ENCODE measurements at places on chromosomes 7 and 10.

DNA sequence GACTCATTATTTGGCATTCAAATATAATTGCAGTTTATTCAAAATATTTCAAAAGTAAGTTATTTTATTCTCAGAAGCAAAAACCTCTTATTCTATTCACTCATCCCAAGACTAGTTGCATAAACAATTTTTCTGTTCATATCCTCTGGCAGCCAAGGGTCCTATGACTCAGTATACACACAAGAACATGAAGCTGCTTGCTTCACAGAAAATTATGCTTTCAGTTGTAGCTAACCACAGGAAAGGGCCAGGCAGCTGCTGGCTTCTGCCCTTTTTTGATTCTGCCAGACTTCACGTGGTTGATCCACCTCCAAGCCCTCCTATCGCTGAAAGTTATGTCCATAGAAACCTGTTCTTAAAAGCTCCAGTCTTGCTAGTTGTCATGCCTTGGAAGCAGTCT, 108.8 kb downstream of the ABCA13 start:
- DNase-seq, result no peak

DNA sequence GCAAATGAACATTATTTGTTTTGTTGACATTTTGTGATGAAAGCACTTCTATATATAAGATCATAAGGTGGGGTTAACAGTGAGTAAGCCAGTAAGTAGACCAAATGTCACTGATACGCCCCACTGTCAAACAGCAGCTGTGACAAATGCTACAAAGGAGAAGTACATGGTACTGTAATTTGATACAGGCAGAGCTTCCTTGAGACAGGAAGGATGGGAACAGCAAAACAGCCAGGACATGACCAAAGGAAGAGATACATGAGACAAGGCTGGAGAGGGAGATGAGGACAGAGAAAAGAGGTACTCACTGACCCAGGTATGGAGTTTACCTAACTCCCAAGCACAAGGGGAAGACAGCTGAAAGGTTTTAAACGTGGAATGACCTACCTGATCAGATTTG, 127.0 kb downstream of the SRPK2 start:
- DNase-seq, result no peak

- no peak for DNase-seq
These were observed 49.8 kb downstream of the STK31 start for GRCh38 chr7:23759671-23760391.

DNA sequence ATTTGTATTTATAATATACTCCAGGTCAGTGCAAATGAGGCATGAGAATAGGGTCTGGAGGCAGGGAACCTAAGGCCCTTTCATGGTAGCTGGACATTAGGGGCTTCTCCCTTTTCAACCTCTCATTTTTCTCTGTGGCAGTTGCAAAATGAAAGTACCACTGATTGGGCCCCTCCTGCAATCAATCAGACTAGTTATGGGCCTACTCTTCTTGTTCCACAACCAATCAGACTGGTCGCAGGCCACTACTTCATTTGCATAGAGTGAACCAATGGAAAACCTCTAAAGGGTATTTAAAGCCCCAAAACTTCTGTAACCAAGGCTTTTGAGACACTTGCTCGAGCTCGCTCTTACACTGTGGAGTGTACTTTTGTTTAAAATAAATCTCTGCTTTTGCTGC, 10.0 kb upstream of the PRPS1L1 start:
- DNase-seq, result no peak

DNA sequence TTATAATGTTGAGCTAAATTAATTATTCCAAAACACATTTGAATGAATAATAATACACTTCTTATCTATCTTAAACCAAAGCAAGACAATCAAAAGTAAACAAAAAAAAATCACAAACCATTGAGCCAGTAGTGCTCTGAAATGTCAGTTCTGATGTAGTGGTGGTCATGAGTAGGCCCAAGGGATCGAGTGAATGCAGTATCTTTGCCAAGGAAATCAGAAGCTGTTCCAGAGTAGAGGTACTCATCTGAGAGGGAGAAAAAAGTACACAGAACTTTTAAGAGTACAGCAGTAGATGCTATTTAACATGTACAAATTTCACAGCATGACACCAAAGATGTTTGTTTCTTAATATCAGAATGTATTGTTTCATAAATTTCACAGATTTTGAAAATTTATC, 121.5 kb downstream of the SEMA3D start:
- DNase-seq, result no peak

DNA sequence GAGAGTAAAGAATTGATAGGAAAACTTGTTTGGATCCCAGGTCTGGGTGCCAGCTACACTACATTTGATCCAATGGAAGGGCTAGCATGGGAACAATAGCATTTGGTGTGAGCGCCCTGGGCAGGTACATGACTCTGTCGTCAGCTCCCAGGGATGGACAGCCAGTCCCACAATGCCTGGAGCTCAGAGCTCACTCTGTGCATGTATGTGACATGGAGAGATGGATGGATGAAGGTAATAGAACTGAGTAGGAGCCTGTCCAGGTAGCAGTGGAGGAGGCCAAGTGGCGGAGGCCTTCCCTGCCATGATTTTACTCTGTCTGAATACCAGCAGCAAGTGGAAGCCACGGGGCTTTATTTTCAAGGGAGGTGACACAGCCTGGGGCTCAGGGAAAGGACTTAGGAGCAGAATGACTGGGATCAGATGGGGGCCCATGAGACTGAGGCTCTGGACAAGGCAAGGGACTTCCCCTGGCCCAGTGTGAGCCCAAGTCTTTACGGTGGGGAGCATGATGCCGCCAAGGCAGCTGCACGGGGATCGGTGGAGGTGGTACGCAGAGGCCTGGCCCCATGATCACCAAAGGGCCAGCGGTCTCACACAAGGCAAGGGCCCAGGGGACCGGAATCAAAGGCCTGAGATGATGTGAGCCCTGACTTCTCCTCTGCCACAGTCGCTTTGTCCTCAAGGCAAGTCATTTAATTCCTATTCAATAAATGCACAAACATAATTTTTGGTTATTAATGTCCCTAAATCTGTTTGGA, 5.9 kb downstream of the PTPRE start:
- no peak for DNase-seq

DNA sequence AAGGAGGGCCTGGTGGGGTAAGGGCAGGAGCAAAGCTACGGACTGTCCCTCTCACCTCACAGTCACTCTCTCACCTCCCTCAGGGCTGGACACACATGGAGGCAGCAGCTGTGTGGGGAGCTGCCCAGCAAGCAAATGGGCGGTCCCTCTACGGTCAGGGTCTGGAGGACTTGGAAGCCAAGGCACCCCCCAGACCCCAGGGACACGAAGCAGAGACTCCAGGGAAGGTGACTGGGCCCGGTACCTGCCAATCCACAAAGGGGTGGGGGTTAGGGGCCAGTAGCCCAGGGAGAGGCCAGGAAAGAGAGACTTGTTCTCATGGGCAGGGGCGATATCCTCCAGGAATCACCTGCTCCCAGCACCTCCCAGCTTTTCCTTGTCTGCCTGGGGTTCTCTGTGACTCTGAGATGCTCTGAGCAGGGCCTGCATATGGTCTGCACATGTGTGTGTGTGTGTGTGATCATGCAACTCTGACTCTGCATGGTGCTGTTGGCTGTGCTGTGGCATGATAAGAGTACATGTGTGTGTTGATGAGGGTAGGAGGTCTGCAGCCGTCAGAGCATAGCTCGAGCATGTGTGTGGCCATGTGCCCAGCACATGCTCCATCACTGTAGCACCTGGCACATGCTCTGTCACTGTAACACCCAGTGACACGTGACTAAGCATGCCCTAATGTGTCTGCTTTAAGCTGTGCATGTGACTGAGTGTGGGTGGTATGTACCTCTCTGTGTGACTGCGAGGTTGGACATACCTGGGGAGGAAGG, 4.6 kb upstream of the LDB3 start:
- no peak for DNase-seq

DNA sequence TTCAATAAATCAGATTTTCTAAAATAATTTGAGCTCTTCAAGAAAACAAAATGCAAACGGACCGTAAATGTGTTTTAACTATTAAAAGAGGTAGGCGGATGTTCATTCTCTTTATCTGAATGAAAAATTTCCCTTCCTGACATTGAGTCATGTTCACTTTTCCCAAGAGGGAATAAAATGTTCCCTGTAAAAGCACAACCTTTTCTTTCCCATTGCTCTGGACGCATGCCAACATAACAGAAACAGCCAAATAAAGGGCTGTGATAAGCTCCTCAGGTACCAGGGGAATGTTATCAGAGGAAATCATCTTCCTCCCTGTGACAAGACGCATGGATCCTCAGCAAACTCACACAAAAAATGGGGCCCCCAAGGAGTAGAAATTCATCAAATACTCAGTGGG, 251.8 kb downstream of the MTERF1 start:
- DNase-seq, result no peak

- DNase-seq, result no peak
These were observed 3.2 kb downstream of the FRMD4A start for GRCh38 chr10:14327527-14327926.

GRCh38 chr10:8455181-8455580, 400.7 kb downstream of the GATA3 start:
- no peak for DNase-seq

DNA sequence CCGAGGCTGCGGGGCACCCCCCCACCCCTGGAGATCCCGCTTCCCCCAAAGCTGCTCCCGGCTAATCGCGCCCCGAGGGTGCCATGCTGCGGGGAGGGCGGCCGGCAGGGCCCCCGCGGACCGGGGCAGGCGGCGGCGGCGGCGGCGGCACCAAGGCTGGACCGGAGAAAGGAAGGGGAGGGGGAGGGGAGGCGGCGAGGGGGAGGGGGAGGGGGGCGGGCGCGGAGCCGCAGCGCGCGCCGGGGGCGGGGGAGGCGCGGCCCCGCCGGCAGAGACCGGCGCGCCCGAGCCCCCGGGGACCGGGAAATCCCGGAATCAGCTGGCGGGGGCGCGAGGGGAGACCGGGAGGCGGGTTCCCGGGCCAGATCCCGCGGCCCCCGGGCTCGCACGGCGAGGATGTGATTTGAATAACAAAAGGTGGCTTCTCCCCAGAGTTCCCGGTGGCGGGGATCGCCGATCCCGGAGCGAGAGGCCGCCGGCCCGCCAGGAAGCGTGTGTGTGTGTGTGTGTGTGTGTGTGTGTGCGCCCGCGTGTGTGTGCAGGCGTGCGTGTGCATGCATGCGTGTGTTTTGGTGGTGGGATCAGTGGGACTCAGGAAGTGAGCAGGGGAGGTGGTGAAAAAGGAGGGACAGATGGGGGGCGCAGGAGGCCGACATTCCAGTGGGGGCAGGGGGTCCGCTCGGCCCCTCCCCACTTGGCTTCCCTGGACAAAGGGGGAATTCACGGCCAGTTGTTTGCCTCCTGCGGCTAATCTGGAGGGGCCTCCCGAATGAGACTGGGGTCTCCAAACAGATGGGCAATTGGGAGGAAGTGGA, 99.5 kb downstream of the HIP1 start:
- DNase-seq, result no peak

DNA sequence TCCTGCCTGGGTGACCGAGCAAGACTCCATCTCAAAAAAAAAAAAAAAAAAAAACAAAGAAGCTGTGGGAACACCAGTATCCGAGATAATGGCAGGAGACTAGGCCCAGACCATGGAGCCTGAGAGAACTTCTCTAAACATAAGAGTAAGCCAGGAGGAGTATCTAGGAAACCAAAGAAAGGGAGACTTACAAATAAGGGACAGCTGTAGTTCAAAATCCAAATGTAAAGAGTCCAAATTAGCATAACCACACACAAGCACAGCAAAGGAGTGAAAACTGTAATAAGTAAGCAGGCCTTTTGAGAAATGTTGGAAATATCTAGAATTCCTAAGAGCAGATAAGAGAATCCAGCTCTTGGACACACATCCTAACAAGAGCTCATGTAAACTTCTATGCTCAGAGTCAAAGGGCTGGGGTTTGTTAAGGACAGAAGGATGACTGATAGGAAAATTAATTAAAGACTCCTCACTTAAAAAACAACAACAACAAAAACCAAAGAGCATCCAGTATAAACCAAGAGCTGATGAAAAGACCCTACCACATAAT, 15.8 kb downstream of the ZNF25 start:
- DNase-seq, result no peak

GRCh38 chr7:137606061-137606674, 240.6 kb downstream of the DGKI start:
- DNase-seq, result no peak

DNA sequence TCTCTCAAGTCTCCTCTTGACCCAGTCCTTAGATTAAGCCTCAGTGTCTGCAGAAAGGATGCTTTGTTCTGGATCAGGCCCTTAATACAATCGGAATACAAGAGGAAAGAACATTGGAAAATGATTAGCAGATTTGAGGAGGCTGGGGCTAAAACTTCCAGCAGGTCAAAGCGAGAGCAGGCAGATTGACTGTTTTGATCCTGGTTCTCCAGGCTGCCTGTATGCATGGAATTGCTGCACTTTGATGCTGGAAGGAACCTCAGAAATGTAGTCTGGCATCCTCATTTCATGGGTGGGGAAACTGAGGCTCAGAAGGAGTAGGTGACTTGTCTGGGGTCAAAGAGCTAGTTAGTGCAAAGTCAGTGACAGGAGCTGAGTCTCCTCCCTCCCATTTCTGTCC, 202.8 kb downstream of the EMX2 start:
- DNase-seq, result no peak

DNA sequence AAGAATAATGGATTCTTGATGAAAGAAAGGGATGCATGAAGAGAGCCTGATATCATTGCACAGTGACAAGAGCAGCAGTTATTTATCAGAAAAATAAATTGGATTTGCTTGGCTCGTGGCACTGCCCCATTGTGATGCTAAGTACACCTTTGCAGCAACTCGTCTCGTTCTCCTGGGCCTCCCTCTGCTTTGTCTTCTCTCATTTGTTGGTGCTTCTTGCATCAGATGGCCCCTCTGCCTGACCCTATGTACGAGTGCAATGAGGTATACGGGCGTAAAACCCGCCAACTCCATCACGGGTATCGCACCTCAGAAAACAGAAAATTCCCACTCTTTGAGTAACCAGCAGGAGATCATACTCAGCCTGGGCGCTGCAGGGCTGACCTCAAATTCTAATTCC, 107.2 kb upstream of the C10orf90 start:
- no peak for DNase-seq

DNA sequence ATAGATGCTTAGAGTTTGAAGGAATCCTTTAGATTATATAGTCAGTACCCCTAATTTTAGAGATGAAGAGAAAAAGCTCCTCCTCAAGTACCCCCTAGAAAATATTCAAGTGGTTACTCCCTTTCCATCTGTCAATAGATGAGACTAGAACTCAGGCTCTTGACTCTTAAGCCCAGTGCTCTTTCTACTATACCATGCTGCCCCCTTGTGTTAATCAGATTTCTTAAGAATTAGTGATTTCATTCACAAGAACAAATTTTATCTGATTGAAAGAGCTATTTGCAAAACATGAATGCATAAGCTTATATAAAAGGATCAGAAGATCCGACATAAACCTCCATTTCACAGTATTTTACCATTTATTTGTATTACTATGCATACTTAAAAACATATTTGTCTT, 179.3 kb downstream of the TFEC start:
- no peak for DNase-seq

DNA sequence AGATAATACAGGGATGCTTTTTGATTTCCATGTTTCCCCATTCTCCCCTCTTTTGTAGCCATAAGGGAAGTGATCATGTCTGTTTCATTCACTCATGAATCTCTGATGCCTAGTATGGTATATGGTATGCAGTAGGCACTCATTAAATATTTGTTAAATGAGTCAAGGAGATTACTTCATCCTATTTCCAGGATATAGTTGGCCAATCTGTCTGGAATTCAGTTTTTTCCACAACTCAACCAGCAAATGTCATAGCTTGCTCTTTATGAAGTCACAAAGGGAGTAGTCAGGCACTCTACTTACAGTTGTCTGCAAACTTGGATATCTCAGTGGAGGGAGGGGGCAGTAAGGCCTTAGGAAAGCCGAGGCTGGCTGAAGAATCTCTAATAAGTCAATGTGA, 853.6 kb downstream of the LRMDA start:
- no peak for DNase-seq

All from effector CD8-positive, alpha-beta T cell (primary cell).